ENCODE measurements at places on chromosomes 5 and 9.

GRCh38 chr9:107890921-107891465 is 401.4 kb upstream of the KLF4 start:
- DNase-seq = no peak

- DNase-seq = peak; percentile 84
These were observed 1.3 kb downstream of the NIM1K start for GRCh38 chr5:43193181-43193893.

DNA sequence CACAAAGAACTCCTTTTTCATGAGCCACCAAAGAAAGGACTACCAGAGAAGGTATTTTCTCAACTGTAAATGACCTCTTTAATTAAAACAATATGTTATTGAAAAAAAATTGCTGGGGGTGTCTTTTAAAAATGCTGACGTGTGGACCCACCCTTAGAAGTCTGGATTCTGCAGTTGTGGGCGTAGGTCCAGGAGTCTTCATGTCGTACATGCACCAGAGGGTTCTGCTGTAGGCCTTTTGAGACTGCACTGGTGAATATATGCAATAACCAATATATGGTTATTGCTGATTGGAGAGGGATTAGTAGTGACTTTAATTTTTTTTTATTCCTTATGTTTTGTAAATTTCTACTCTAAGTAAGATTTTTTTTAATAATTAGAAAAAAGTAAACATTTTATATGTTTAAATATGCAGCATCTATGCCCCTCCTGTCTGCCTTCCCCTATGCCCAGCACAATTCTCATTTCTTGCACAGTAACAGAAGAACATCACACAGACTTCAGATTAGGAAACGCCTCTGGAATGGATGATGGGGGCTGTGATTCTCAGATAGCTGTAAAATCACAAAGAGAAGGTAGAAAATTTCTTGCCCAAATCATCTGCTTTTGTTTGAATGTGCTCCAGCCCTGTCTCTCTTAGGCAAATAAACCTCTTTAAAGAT is 102.0 kb downstream of the PTTG1 start:
- DNase-seq = no peak

DNA sequence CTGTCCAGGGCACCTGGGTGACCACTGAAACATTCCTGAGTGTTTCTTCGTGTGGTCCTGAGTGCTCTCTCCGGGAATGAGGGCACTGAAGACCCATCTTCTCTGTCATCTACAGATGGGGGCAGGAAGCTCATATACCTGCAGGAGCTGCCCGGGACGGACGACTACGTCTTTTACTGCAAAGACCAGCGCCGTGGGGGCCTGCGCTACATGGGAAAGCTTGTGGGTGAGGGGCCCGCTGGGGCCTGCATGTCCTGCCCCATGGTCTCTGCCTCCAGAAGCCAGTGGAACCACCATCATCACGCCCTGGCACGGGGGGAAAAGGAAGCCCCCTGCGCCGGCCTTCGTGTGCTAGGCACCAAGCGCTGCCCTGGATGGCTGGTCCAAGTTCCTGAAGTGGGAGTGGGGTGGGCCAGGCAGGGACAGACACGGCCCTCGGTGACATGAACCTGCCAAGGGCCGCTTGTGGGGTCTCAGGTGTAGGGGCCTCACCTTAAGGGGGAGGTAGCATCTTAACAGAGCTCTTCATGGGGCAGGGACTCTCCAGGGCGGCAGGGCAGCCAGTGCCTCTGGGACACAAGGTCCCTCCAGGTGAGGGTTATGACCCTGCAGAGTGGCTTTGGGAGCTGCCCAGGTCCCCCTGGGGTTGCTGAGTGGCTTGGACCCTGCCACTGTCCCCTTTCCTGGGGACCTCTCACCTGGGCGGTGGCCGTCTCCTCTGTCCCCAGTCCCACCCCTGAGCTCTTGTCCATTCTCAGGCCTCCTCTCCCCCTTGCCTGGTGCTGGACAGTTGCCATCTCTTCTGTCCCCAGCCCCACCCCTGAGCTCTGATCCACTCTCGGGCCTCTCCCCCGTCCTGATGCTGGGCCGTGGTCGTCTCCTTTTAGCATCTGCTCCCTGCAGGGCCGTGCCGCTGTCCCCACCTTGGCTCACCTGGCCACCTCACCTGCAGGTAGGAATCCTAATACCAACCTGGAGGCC is 2.1 kb downstream of the OBP2A start:
- DNase-seq = no peak

DNA sequence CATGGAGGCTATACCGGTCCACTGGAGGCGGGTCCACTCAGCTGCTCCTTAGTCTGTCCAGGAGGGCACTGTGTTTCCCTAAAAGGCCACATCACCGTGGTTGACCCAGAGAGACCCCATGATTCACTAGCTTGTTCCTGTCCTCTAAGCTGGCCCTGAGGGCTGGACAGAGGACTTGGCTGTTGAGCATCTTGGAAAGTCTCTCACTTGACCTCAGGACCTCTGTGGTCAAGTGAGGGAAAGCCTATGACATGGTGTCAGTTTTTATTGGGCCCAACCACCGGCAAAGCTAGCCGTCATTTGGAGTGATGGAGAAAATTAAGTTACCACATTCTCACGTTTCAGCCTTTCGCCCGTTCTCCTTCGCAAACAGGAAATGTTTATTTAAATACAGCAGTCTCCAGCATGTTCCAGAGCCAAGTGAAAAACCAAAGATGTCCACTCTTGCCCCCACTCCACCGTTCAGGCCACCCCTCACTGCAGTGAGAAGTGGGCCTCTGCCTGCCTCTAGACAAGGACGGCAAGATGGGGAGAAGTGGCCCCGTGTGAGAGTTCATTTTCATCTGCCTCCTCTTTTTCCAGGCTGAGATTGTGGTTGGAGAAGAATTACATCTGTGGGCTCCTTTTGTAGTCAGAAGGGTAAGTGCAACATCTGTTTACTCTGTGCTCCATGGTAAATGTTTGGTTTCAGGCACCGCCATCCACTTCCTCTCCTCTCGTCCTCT is 4.4 kb downstream of the SLIT3 start:
- no peak for DNase-seq

- DNase-seq = no peak
These were observed 11.7 kb upstream of the DENND1A start for GRCh38 chr9:123941524-123942070.

DNA sequence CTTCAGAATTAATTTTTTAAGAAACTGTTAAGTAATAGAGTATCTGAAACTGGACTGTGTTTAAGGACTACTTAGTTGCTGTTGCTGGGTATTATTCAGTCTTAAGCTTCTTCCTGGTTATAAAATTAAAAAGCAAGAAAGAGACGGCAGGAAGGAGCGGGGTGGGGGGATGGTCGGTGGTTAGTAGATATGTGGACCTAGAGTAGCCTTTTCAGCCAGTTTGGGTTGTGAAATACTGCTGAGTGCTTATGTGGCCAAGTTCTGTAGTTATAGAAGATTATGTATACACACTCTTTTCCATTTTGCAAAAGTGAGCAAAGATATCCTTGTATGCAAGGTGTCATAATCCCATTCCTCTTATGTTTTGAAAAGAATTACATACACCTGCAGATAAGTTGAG is 28.5 kb downstream of the TRIO start:
- peak; percentile 80 for DNase-seq

DNA sequence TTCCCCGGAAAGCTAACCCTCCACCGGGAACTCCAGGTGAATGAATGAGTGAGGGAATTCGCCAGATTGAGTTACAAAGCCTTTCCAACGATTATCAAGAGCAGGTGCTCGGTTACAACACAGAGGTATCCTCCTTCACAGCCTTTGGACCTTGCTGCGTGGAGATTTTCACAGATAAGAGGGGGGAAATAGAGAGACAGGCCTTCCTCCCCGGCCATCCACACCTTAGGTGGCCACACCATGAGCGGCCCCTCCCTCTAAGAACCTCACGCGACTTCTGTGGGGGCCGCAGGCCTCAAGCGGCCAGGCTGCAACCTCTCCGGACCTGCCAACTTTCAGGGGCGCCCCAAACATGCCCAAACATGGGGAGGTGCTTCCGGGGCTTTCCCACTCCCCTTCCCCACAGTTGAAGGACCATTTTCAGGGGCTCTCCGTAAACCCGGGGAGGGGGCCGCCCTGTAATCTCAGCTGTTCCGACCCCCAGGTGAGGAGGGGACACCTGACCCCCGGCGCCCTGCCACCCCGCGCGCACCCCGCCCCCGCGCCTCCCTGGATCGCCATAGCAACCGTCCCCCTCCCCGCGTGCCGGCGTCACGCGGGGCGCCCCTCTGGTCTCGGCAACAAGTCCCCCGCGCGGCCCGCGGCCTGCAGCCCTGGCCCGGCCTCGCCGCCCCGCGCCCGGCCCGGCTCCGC is 603 bp downstream of the DENND1A start:
- peak; percentile 42 for DNase-seq

GRCh38 chr5:89457411-89458331 is 574.7 kb upstream of the MEF2C start:
- no peak for DNase-seq

- DNase-seq = no peak
These were observed 137.8 kb upstream of the CD180 start for GRCh38 chr5:67334373-67334772.

DNA sequence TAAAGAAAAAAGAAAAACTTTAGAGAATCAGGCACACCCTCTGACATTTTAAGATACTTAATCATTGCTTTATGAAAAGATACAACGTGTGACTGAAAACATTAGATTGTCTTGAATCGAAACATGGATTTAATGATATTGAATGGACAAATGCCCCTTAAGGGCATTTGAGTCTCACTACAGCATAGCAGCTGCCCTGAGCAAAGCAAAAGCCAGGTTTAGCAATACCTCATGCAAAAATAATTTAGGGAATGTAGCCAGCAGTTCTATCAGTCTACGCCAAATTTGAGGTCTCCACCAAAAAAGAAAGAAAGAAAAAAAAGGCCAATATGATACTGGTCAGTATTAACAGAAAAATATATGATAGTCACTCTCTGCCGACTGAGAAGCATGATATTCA is 56.6 kb upstream of the LMNB1 start:
- DNase-seq = no peak

DNA sequence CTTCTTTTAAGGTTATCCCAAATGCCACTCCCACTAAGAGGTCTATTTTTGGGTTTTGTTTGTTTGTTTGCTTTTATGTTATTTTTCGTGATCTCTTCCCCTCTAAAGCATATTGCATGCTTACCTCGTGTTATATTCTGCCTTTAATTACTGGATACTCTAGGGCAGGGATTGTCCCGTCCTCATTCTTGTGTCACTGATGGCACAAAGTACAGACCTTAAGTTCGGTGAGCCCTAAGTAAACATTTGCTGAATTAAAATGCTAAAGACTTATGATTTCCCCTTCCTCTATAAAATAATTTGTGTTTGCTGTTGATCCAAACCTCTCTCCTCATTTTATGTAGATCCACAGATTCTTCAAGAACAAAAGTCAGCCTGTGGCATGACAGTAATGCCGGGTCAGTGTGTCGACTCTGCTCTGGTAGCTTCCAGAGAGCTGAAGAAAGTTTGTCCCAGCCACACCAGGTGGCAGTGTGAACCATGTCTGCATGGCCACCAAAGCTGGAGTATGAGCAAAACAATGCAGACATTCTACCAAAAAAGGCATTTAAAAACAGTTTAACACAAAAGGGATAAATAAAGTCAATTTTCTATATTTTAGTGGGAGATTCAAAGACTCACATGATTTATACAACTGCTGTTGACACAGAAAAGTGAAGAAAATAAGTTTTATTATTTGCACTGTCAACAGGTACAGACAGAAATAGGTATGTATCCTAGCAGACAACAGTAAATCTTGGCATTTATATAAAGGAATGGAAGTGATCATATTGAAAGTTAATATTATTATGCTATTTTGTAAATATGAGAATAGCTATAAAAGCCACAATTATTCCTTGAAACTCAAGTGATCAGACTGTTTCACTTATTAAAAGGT is 17.9 kb upstream of the POC5 start:
- peak; percentile 42 for DNase-seq

GRCh38 chr5:14572836-14573235 is 8.8 kb upstream of the OTULINL start:
- no peak for DNase-seq

DNA sequence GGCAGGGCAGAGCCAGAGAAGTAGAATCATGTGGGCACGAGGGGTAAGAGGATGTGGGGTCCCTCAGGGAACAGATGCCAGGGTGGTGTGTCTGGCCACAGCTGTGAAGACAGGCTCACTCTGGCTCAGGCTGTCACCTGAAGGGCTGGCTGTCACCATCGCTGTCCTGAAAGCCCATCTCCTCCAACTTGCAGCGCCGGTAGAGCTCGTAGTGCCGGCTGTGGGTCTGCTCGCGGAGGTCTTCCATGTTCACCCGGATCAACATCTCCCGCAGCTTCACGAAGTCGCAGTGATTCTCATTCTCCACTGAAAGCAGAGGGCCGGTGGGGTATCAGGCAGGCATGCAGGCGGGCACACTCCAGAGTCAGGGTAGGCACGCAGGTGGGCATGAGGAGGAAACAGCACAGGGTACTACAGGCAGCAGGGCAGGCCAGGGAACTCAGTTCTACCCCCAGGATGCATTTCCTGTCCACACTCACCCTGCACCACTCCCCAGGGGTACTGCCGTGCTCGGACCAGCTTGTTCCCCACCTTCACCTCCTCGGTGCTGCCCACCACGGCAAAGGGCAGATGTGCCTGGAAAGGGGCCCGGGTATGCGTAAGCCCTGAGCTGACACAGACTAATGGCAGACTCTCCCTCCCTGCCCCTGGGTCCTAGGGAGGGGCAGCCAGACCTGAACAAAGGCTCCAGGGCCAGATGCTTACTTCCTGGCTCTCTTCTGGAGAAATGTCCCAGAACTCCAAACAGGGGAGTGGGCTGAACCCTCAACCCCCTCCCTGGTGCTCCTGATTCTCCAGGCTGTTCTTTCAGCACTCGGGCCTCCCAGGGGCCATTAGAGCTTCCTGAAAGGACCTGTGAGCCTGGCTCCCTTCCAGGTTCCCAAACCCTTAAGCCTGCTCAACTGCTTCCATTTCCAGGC is 14.4 kb downstream of the CCNI2 start:
- DNase-seq = no peak

DNA sequence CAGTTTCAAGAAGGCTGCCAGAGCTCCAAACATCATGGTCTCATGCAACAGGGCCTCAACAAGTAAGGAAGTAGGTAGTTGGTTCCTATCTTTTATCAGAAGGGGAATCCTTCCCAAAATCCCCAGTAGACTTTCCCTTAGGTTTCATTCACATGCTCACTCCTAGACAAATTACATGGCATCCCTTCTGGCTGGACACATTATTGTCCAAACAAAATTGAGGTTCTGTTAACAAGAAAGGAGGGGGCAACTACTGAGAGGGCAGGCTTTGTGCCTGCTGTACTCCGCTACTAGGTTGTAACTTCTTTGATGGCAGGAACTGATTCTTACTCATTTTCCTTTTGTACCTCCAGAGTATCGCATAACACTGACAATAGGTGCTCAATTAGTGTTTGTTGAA is 56.0 kb upstream of the OSMR start:
- no peak for DNase-seq

DNA sequence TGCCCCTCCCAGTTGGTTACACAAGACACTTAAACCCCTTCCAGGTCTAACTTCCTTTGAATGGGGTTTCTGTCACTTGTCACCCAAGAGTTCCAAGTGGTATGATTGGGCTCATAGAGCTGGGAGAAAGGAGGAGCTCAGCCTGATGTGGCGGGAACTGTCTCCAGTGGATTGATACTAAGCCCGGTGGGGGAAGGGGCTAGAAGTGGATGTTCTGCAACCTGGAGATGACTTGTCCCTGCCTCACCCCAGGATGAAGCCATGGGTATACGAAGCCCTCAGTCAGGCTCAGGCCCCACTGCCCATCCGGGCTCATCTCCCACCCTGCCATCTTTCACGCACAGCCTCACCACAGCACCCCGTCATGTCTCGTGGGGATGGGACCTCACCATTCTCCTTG is 203.9 kb downstream of the CDK5RAP2 start:
- no peak for DNase-seq

- no peak for DNase-seq
These were observed 191.4 kb downstream of the TMEM167A start for GRCh38 chr5:82885627-82886389.

- no peak for DNase-seq
These were observed 54.6 kb downstream of the FYB1 start for GRCh38 chr5:39164529-39165402.
